ENCODE measurements at places on chromosomes 11 and 22.

DNA sequence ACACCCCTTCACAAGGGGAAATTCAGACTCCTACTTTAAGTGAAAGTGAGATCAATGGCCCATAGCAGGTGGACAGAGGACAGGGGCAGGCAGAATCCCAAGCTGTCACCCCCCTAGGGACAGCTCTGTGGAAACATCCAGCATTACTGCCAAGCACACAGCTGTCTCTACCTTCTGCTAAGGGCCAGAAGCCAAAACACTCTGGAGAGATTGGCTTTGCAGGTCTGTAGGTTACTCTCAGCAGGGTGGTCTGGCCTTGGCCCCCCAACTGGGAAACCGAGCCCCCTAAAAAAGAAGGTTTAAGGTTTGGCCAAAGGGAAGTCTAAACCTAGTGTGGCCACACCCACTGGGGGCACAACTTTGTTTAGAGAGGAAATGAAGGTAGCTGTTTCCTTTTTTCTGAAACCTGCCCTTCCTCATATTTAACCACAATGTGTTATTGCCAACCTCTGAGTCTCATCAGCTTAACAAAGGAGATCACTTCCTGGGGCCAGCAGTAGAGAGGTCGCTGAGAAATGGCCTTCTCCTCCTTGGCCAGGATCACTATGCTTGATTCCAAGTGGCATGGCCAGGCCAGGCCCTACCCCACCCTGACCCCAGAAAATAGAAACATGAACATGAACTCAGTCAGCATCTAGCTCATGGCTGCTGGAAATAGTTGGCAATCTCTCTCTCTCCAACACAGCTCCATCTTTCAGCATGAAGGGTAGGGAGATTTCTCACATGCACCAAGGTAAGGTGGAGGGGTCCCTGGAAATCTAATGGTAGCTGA, 25.9 kb upstream of the SCARF2 start:
- DNase-seq: no peak

DNA sequence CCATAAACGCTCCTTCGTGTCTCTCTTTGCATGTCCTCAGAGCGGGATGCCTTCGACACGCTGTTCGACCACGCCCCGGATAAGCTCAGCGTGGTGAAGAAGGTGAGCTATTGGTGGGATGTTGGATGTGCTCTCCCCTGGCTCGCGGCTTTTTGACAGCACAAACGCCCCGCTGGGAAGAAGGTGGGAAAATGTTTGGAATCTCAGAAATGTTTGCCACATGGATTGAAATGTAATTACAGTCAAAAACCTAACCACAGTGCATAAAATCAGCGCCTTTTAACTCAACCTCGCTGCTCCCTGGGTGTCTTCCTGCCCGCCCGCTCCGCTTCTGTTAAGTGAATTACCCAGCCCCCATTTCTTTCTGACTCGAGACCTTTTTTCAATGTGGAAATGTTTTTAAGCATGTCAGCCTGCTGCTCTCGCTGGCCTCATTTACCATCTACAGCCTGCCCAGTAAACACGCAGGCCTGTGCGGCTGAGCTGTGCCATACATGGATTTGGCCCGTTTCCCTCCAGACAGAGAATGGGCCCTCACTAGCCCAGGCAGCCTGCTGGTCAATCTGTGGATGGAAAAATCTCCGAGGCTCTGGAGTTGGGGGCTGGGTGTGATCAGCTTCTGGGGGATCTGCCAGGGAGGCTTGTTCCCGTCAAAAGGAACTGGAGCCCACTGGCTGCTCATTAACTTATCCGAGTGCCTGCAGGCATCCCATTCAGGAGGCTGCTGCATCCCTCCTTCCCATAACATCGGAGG, 32.7 kb upstream of the PARVG start:
- no peak for DNase-seq

DNA sequence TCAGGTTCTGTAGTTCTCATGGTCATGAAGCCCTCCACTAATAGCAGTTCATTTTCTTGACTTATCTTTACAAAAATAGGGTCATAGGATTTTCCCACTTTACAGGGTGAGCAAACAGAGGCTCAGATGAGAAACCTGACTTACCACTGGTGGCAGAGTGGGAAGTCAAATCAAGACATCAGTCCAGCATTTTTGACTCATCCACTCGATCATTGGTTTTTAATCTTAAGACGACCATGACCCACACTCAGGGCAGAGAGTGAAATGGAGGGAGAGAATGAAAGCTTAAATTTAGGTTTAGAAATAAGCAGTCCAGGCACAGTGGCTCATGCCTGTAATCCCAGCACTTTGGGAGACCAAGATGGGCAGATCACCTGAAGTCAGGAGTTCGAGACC, 42.1 kb downstream of the RTL6 start:
- DNase-seq: no peak

DNA sequence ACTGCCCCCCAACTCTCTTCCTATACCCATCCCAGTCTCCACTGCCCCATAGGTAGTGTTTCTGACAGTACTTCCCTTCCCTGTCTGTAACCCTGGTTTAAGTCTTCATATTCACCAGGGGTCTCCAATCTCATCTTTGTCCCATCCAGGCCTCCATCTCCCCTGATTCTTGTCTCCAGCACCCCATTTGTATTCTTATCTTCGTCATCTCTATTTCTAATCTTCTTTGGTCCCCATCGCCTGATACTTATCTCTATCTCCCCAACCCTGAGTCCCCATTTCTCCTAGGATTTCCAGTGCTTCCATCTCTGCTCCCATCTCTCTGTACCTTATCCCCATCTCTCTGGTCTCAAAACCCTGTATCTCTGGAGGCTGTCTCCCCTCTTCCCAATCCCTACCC, 1.8 kb downstream of the PHOX2A start:
- DNase-seq: no peak

GRCh38 chr11:45501392-45502225, 163.8 kb downstream of the CHST1 start:
- DNase-seq: no peak

DNA sequence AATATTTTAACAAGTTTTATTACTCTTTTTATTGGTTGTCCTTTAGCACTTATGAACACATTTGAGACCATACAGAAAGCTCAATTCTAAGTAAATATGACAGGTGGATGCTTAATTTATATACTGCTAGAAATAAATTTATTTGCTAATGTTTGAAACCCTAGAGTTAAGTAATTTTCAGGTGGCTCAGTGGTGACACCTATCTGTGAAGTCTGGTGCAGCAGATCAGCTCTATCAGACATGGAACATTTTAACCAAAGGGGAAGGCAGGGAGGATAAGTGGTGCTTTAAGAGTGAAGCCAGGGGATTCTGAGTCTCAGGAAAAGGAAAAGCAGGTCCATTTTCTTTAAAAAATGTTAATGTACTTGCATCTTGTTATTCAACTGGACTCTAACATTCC, 175.8 kb downstream of the DSCAML1 start:
- no peak for DNase-seq

DNA sequence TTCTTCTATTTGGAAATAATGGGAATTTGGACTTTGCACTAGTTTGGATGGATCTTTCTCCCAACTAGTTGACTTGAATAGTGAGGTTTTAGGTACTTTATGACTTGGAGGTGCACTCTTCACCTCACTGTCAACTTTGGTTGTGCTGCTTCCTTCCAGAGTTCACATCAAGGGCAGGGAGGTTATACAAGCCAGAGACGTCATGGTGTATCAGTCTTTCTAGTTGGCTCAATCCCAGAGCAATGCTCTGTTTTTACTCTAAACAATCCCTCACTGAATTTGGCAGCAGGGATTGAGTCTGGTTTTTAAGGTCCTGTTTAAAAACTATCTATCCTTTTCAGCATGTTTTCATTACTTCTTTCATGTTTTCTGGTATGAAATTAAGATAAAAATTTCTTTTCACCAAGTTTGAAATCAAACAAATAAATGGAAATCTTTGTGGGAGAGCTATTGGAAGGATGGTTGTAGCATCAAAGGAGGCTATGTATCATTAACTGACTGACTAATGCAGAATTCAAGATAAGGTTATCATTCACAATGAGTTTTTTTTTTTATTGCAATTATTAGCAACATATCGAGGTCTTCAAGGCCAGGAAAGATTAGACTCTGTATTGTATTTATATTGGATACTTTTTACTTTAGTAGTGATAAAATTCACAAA, 28.0 kb upstream of the ZBED5 start:
- no peak for DNase-seq

GRCh38 chr11:96215110-96215782, 127.7 kb downstream of the MAML2 start:
- DNase-seq: peak; percentile 50
